ENCODE measurements at places on chromosomes 1 and 21.
A peak's percentile ranks its signal among the peaks of the same experiment; 100 is the strongest.

DNA sequence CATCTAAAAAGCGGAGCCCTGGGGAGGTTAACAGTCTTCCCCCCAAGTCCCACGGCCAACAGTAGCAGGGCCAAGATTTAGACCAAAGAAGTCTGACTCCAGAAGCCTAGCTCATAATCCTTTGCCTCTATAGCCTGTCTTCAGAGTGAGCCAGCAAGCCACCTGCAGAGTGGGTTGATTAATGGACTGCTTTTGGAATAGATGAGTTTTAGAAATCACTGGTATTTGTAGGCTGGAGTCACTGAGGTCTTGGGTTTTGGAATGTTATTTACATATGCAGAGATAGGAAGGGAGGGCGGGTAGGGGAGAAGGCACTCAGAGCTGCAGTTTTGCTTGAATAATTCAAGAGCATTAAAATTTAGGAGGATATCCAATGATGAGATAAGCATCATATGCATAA, 90.8 kb upstream of the L1TD1 start:
- DNase-seq: no peak

GRCh38 chr21:41115851-41116250, 52.1 kb upstream of the BACE2 start:
- DNase-seq: no peak

- DNase-seq: peak; percentile 28
Observed at GRCh38 chr1:43549921-43550597, 19.4 kb downstream of the PTPRF start.

- DNase-seq: peak; percentile 13
Observed at GRCh38 chr1:1173793-1174415, at the start of gene TTLL10. Gene TTLL10 (plus strand): TSS chr1:1173880. CDS start chr1:1179216, 5,336 bp downstream.

DNA sequence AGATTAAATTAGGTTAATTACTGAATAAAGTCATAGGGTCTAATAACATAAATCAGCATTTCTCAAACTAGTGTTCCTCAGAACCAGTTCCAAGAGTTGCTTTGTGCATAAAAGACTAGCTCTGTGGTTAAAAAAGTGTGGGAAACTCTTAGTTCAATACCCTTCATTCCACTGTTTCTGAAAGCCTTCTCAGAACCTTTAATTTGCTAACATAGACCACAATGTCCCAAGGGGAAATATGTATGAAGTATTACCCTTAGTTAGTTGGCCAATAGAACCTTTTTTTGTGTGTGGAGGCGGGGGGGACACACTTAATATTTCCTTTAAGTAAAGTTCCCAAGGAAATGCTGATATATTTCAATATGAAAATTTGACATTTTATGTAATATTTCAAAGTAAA, 20.4 kb downstream of the ODF2L start:
- DNase-seq: no peak

- DNase-seq: no peak
Observed at GRCh38 chr1:208724079-208724478, 479.9 kb upstream of the PLXNA2 start.

GRCh38 chr1:173857363-173857917, 10.3 kb downstream of the GAS5 start:
- DNase-seq: no peak

- no peak for DNase-seq
Observed at GRCh38 chr1:14925336-14926136, 228.0 kb upstream of the TMEM51 start.

DNA sequence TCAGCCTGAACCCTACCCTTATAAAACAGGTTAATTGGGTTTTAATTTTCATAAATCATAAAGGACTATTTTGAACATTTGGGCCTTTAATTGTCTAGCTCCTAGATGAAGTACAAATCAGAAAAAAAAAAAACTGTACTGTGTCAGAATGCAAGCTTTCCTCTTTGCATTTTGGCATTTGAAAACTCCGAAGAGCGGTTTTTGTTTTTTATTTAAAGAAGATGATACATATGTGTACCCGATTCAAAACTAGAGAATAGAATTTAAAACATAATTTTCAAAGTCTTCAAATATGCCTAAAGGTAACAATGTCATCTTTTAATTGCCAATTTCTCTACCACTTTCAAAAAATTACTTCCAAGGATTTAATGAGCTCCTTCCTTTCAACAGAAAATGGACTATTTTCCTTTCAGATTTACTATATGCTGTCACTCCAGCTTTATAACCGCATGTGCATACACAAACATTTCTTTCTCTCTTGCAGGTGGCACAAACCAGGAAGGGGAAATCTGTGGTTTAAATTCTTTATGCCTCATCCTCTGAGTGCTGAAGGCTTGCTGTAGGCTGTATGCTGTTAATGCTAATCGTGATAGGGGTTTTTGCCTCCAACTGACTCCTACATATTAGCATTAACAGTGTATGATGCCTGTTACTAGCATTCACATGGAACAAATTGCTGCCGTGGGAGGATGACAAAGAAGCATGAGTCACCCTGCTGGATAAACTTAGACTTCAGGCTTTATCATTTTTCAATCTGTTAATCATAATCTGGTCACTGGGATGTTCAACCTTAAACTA, 33.7 kb downstream of the MRPL39 start:
- no peak for DNase-seq

GRCh38 chr1:54485416-54485815, 62.6 kb upstream of the ACOT11 start:
- no peak for DNase-seq

DNA sequence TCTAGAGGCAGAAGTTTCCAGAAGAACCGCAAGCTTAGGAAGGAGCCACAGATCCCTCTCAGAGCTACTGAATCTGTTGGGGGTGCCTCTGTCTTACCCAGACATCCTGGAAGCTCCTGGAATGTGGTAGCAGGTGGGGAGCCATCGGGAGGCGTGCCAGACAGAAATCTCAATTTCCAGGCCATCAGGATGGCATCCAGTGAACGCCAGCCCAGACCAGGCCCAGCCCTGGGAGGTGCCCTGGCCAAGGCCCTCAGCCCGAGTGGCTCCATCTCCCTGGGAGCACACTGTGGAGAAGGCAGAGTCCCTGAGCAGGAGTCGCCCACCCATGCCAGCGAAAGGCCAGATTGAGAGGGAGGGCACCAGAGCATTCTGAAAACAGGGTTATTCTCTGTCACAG, 2.5 kb downstream of the ABCA4 start:
- no peak for DNase-seq
